ENCODE measurements at places on chromosomes 6 and 20. TPM values are rescaled to one million over a fixed set of nuclear protein-coding genes. Genes with fewer than 3 reads are reported as not detected.

- DNase-seq = no peak
- H3K36me3 ChIP-seq = no peaks in the 10 kb centered on the region
- H3K4me3 ChIP-seq = no peak overlapping the region
- no peaks in the 10 kb centered on the region for H3K4me1 ChIP-seq
These were observed 260.3 kb upstream of the FAM83B start for GRCh38 chr6:54586251-54586650.

The SLC22A7 gene
- total RNA-seq = not detected

DNA sequence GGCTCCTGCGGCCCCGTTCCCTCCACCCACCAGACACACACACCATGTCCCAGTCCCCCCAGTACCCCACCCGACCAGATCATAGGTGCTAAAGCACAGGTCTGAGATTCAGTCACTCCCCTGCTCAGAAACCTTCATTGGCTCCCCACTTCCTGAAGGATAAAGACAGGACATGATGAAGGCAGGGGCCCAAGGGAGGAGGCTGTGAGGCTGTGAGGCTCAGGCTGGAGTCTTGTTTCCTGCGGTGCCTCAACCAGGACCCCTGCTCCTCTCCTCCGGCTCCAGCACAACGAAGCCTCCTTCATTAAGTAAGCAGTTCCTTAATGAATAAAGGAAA lies 81.1 kb downstream of the NCR2 start:
- H3K36me3 ChIP-seq = peaks cover 4% of the 10 kb centered on the region
- peaks cover 77% of the 10 kb centered on the region for H3K27me3 ChIP-seq
- H3K4me1 ChIP-seq = peaks cover 2% of the 10 kb centered on the region
- H3K4me3 ChIP-seq = no peak overlapping the region
- H3K27ac ChIP-seq = no peak overlapping the region

DNA sequence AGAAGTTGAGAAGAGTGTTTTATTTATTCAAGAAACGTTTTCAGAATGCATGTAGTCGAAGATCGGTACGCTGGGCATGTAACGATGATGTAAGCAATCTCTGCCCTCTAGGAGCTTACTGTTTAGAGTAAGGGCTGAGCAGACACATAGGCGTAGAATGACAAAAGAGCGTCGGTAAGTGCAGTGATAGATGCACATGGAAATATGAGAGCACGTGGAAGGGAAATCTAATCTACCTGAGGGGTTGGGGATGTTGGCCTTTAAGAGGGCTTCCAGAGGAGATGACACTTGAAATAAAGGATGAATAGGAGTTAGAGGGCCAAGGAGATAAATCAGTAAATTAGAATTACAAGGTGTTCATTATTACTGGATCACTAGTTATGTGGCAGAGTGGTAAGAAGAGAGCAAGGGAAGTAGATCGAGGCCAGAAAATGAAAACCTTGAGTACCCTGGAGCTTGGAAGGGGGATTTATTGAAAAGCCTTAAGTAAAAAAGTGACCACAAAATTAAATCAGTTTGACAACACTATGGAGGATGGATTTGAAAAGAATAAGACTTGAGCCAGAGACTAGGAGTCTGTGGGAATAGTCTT lies 782 bp downstream of the TRMT11 start:
- H3K36me3 ChIP-seq = no peaks in the 10 kb centered on the region
- H3K27me3 ChIP-seq = no peaks in the 10 kb centered on the region
- DNase-seq = no peak
- no peak overlapping the region for H3K4me3 ChIP-seq
- peaks cover 23% of the 10 kb centered on the region for H3K4me1 ChIP-seq

DNA sequence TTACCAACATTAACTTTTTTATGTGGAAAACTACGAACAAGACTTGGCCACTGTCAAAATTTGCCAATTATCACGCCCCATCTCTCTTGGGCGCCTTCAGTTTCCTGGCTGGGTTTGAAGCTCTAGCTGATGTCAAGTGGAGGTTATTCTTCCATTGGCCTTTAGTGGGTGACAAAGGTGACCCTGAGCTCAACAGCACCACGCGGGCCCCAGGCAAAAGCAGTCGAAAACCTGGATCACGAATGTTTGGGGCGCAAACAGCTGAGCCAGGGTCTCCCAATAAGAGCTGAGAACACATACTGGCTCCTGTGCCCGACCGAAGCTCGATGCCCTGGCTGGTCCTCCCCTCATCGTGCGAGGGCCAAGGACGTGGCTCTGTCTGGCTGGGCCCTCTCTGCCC lies 26.8 kb downstream of the SLC17A9 start:
- no peak overlapping the region for H3K27ac ChIP-seq
- H3K36me3 ChIP-seq = no peaks in the 10 kb centered on the region
- H3K4me1 ChIP-seq = peaks cover 37% of the 10 kb centered on the region
- DNase-seq = no peak

Measured in activated CD8-positive, alpha-beta memory T cell treated with anti-CD3 and anti-CD28 coated beads, Interleukin-2, amount 10 ng/mL, durations not matched to agents 7 days and 5 days (primary cell).